ENCODE measurements at places on chromosomes 5 and 9. TPM values are rescaled to one million over a fixed set of nuclear protein-coding genes. Genes with fewer than 3 reads are reported as not detected.

DNA sequence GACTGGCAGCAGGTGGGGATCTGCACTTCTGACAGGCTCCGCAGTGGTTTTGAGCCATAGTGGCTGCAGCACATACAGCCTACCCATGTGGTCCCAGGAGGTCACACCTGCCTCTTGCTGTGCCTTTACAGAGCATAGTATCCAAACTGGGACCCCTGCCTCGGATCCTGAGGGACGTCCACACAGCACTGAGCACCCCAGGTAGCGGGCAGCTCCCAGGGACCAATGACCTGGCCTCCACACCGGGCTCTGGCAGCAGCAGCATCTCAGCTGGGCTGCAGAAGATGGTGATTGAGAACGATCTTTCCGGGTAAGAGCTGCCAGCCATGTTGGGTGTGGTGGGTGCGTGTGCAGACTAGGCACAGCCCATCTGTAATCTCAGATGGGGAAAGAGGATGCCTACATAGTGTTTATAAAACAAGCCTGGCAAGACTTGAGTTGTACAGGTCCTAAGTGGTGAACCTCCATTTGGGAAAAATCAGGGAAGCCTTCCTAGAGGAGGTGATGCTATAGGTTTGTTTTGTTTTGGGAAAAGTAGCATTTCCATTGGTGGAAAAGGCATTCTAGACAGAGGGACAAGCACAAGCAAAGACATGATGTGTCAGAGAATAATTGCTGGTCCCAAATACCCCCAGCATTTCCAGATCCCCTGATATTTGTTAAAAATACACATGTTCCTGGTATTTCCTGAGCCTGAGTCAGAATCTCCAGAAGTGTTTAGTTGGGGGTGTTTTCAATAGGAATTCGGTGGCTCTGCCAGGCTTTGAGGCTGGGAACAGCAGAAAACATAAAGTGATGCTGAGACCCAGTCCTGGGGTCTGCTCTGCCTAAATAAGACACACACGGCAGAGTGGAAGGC is 119.2 kb downstream of the DAB2IP start:
- no peak overlapping the region for H3K4me3 ChIP-seq
- no peak for DNase-seq
- H3K4me1 ChIP-seq: no peaks in the 10 kb centered on the region
- H3K36me3 ChIP-seq: no peaks in the 10 kb centered on the region

- H3K4me3 ChIP-seq: no peak overlapping the region
- DNase-seq: no peak
- no peaks in the 10 kb centered on the region for H3K4me1 ChIP-seq
- H3K27ac ChIP-seq: no peak overlapping the region
- no peaks in the 10 kb centered on the region for H3K36me3 ChIP-seq
Observed at GRCh38 chr5:131104169-131104808, 60.8 kb downstream of the HINT1 start.

GRCh38 chr9:23232831-23233230 is 593.2 kb downstream of the ELAVL2 start:
- H3K27ac ChIP-seq: no peak overlapping the region
- no peak overlapping the region for H3K4me3 ChIP-seq
- no peaks in the 10 kb centered on the region for H3K27me3 ChIP-seq
- H3K36me3 ChIP-seq: no peaks in the 10 kb centered on the region
- no peaks in the 10 kb centered on the region for H3K4me1 ChIP-seq

DNA sequence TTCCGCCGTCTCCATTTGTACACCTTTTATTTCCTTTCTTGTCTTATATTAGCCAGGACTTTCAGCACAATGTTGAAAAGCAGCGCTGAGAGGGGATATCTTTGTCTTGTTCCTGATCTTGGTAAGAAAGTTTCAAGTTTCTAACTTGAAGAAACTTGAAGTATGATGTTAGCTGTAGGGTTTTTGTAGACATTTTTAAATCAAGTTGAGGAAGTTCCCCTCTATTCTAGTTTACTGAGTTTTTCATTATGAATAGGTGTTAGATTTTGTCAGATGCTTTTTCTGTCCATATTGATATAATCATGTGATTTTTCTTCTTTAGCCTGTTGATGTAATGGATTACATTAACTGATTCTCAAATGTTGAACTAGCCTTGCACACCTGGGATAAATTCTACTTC is 425.7 kb downstream of the PIK3R1 start:
- H3K27me3 ChIP-seq: no peaks in the 10 kb centered on the region
- DNase-seq: no peak
- no peak overlapping the region for H3K4me3 ChIP-seq
- no peaks in the 10 kb centered on the region for H3K4me1 ChIP-seq

DNA sequence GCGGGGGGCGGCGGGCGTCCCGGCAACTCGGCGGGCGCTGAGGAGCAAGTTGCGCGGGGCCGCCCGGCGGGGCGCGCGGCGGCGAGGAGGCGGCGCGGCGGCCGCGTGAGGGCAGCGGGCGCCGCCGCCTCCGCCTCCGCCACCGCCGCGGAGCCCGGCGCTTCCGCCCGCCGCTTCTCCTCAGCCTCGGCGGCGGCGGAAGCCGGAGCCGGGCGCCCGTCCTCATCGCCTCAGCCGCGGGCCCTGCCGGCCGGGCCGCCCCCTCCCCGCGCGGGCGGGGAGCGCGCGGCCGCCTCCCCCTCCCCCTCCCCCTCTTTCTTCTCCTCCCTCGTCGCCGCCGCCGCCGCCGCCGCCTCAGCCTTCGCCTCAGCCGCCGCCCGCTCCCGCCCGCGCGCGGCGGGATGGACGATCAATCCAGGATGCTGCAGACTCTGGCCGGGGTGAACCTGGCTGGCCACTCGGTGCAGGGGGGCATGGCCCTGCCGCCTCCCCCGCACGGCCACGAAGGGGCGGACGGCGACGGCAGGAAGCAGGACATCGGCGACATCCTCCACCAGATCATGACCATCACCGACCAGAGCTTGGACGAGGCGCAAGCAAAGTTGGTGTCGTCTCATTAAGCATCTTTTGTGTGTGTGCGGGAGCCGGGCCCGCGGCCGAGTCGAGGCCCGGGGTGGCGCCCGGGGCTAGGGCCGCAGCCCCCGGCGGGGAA is at the start of gene PBX3:
TSS of gene PBX3 (plus strand) at position 321 of the 712 bp plus-strand sequence.
- H3K4me1 ChIP-seq: peaks cover 23% of the 10 kb centered on the region
- H3K36me3 ChIP-seq: peaks cover 5% of the 10 kb centered on the region
- DNase-seq: no peak
- H3K27me3 ChIP-seq: no peaks in the 10 kb centered on the region
- peak within 1 kb of the TSS; percentile 77 for H3K27ac ChIP-seq

DNA sequence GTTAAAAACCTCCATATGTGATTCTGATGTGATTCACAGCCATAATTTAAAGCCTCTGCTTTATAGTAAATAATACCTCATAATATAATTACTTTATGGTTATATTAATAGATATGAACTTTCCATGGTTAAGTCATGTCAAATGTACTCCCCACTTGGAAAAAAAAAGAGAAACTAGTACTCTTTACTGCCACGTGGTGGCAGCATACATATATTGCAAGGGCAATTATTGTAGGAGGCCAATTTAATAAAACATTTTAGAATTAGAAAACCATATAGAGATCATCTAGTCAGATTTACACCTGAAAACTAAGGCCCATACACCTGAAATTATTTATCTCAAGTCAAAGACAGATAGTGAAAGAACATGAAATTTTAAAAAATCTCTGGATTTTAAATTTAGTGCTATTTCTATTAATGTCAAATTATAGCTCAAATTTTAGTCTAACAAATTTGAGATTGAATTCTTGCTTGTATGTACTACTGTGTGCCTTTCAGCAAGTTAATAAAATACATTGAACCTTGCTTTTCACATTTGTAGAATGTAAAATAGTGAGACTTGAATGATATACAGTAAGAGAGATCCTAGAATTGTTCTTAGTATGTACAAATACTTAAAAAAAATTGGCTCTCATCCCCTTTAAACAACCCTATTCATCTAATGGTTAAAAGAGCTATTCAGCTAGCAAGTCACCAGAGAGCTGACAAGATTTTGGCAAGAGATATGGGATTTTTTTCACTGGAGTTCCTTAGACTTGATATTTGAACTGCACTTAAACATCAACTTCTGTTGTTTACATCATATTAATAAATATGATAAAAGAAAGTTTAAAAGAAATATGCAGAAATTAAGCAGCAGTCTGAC is 603.8 kb downstream of the TLE4 start:
- H3K36me3 ChIP-seq: no peaks in the 10 kb centered on the region
- no peaks in the 10 kb centered on the region for H3K27me3 ChIP-seq
- DNase-seq: no peak
- H3K4me1 ChIP-seq: no peaks in the 10 kb centered on the region

DNA sequence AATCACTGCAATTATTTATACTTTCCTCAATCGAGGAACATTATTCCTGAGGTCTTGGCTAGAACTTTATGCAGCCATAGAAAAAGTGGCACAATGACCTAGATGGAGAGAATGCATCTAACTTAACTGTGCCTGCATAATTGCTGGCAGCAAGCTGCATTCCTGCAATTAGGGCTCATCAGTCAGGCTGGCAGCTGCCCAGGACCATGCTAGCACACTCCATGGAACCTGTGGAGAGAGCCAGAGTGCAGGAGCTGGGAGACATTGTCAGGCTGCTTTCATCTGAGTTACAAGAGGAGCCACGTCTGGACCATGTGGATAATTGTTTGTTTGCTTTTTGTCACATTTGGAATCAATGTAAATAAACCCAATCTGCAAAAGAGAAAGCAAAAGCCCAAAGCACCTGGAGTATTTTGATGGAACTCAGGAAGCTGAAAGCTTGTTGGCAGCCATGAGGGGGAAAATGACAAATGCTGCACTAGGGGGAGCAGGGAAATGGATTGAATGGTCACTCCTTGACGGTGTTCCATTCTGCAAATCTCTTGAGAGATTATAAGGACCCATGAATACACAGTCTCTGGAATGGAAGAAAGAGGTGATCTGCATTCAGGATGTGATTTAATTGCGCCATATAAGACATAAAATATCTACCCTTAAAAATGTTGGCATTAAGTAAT is 839.9 kb downstream of the MAT2B start:
- no peak for DNase-seq
- H3K27ac ChIP-seq: no peak overlapping the region
- no peaks in the 10 kb centered on the region for H3K27me3 ChIP-seq

- H3K4me1 ChIP-seq: peaks cover 6% of the 10 kb centered on the region
- H3K27me3 ChIP-seq: no peaks in the 10 kb centered on the region
- no peak overlapping the region for H3K27ac ChIP-seq
- H3K36me3 ChIP-seq: no peaks in the 10 kb centered on the region
- H3K4me3 ChIP-seq: no peak overlapping the region
Observed at GRCh38 chr5:72314571-72315172, 5.4 kb downstream of the MRPS27 start.

DNA sequence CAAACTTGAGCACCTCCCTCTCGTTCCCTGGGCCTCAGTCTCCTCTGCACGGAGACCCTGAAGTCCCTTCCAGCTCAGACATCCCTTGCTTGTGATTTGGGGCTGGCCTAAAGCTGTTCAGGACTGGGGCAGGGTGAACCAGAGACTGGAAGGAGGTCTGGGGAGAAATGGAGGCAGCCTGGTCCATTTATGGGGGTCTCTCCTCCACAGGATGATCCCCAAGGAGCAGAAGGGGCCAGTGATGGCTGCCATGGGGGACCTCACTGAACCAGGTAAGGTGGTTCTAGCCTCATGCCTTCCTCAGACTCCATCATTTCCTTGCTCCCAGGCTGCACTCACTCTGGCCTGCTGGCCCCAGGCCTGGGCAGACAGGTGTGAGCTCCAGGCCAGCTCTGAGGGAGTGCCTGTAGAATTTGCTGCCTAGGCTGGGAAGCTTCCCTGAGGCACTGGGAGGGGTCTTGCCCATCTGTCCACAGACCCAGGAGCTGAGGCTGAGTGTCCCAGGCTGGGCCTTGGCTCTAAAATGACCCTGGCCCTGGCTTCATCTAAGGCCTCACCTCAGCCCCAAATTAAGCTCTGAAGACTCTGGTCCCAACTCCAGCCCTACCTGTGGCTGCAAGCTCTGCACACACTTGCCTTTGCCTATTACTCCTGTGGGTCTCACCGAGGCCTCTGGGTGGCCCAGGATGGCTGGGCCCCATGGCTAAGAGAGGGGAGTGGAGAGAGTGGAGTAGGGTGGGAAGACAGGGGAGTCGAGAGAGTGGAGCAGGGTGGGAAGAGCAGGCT is 1.9 kb downstream of the MYOZ3 start:
- no peaks in the 10 kb centered on the region for H3K36me3 ChIP-seq
- H3K4me1 ChIP-seq: peaks cover 9% of the 10 kb centered on the region
- no peak for DNase-seq
- H3K4me3 ChIP-seq: no peak overlapping the region
- no peak overlapping the region for H3K27ac ChIP-seq

DNA sequence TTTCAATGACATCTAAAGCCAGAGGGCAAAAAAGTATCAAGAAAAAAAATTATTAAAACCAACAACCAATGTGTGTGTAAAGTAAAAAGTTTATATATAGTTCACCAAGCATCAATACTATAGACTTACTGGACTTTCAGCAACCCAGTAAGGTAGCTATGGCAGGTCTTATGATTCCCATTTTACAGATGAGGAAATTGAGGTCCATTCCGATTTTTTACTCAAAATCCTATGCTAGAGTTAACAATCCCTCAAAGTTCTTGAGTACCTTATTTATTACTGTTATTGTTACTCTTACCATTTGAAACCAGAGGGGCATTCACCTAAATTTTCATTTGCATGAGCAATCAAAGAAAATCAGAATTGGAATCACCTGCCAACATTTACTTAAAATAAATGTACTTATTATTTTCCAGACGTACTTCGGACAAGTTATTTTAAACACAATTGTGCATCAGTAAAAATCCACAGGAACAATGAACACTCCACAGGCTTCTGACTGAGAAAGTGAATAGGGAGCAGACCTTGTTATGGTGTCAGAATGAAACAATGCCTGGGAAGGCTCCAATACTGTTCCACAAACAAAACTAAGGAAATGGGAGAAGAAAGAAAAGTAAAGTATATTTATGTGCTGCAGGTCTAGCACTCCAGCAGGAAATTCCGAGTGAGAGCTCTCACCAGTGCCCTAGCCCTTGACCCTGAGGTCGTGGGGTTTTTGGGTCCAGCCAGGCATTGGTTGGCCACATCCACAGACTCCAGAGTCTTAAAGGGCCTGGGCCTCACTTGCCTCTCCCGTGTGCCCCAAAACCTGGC is 229.9 kb downstream of the PIK3R1 start:
- no peaks in the 10 kb centered on the region for H3K27me3 ChIP-seq
- no peak overlapping the region for H3K27ac ChIP-seq
- no peak overlapping the region for H3K4me3 ChIP-seq
- DNase-seq: no peak

DNA sequence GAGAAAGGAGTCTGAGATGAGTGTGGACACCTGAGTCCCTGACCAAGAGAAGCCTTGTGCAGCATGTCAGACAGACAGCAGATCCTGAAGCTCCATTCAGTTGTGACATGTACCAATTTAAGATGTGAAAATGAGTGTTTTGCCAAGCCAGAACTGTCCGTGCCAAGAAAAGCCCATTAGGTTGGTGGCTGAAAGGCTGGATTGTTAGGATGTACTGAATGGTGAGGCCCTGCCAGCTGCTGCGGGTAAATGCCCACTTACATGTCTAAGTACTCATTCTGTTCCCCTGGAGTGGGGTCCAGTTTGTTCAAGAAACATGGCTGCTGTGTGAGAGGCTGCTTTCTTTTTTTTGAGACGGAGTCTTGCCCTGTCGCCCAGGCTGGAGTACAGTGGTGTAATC is 14.6 kb downstream of the DAPK1 start:
- H3K4me3 ChIP-seq: no peak overlapping the region
- H3K36me3 ChIP-seq: no peaks in the 10 kb centered on the region
- H3K4me1 ChIP-seq: no peaks in the 10 kb centered on the region
- DNase-seq: no peak
- no peak overlapping the region for H3K27ac ChIP-seq

Gene SELENOP
- total RNA-seq: 1.6 TPM

Gene LEAP2
- 1.4 TPM for total RNA-seq

Gene IL31RA
- 3.1 TPM for total RNA-seq

Gene LRRC70
- total RNA-seq: 0.13 TPM

Gene EEIG1
- total RNA-seq: 361 TPM
